ENCODE measurements at places on chromosomes 16 and 17. TPM values are rescaled to one million over a fixed set of nuclear protein-coding genes. Genes with fewer than 3 reads are reported as not detected.

CBX4 gene
- 16.5 TPM for total RNA-seq

RND2 gene
- total RNA-seq = 0.18 TPM

TMEM106A gene
- total RNA-seq = 4.7 TPM

EFNB3 gene
- 0.87 TPM for total RNA-seq

SLC16A6 gene
- 2.8 TPM for total RNA-seq

LGALS9B gene
- total RNA-seq = not detected

OR4D2 gene
- not detected for total RNA-seq

C16orf95 gene
- total RNA-seq = 1.6 TPM

CHRNE gene
- total RNA-seq = 0.76 TPM

DNA sequence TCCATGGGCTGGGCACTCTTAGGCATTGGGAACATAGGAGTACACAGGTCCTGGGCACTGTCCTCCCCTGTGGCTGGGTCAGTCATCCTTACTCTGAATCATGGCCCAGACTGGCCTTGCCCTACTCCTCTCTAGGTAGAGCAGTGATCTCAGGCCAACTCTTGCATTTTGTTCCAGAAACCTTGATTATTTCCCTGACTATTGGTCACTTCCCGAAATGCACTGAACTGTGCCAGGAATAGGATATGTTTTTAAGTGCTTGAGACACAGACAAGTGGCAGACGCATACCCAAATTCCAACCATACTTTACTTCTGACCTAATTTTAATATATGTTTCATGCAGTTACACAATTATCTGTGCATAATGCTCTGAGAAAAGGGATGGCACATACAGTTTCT lies 10.3 kb downstream of the KRABD2 start:
- DNase-seq = no peak

DNA sequence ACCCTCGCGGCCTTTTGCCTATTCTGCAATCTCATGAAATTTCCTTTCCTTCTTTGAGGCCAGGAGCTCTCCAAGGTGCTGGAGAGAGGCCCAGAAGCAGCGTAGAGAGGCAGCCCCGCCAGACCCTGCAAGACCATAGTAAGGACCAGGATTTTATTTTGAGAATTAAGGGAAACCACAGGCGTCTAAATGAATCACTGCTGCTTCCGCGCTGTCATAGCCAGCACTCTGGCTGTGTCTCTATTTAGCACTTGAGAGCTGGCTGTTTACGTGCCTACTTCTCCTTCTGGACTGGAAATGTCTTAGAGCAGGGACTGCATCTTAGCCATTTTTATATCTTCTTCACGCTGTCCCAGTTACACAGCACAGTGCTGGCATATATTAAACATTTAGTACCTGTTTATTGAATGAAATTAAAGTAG lies 37.6 kb upstream of the PIRT start:
- DNase-seq = no peak

- no peak for DNase-seq
These were observed 8.5 kb upstream of the SSTR2 start for GRCh38 chr17:73156166-73156840.

- no peak for DNase-seq
These were observed 28.1 kb upstream of the BEAN1 start for GRCh38 chr16:66399031-66399430.

GRCh38 chr17:55242476-55242875 lies 22.3 kb upstream of the HLF start:
- no peak for DNase-seq

DNA sequence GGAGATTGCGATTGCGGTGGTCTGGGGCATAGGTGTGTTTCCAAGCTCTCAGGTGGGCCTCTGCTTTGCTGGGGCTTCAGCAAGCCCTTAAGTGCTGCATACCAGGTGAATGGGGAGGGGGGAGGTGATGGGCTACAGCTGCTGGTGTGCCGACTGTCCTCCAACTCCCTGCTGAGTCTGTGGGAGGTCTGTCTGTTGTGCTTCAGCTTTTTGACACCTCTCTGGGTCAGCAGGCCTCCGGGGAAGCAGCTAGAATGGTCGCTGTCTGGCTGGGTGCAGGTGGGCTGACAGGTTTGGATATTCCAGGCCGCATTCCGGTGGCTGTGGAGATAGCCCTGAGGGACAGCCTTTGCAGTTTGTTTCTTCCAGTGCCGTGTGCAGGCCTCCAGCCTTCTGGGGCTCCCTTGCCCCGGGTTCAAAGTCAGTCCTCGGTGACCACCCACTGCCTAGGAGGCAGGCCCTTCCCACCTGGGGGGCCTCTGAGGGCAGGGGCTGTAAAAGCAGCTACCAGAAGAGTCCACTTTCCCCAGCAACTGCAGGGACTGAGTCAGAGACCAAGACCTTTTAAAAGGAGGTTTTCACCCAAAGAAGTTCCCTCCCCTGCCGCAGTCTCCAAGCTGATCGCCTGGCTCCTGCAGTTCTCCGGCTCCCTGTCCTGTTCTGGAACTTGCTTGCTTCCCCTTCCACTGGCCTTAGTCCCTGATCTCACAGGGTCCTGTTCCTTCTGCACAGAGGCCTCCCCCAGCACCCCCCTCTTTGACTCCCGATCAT lies 2.0 kb upstream of the TTYH2 start:
- no peak for DNase-seq

DNA sequence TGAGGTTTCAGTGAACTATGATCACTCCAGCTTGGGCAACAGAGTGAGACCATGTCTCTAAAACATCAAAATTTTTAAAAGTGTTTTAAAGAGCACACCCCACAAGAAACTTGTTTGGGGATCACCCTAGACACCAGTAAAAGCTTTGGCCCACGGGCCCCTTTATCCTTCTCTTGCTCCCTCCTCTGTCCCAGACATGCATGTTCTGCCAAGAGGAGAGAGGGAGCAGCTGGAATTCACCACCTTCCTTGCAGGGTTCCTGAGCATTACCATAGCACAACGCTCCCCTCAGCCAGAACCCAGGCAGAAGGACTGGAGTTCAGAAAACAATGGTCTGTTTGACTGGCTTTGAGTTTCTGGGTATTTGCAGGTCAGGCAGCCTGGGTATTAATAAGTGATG lies 214.3 kb upstream of the CDH5 start:
- no peak for DNase-seq

- DNase-seq = no peak
These were observed 591.7 kb downstream of the MAF start for GRCh38 chr16:79008869-79009179.

DNA sequence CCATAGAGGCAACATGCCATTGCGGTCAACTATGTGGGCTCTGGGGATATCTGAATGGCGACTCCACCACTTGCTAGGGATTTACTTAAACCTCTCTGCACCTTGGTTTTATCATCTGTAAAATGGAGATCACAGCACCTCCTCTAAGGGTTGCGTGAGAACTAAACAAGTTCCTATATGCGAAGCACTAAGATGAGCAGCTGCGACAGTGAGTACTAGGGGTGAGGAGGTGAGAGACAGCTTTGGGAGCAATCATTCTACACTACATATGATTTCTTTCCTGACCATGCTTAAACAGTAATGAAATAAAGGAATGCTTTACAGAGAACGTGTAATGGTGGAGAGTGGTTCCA lies 61.4 kb downstream of the CREBBP start:
- DNase-seq = no peak

DNA sequence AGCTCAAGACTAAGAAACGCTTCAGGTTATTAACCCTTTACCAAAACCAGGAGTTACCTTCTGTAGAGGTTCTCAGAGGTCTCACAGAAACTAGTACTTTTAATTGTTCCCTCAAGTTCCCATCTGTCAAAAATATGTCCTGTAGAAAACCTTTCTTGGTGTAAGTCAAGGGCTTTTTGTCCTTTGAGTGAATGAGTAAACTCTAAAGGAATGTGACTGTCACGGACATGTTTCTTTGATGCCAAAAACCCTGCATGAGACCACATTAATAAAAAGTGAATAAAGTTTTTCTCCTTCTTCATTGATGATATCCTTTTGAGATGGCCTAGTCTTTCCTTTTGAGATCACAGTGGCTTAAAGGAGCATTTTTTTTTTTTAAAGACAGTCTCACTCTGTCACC lies 102.9 kb downstream of the NLK start:
- DNase-seq = no peak

- no peak for DNase-seq
These were observed 1417.0 kb upstream of the CDH8 start for GRCh38 chr16:63453261-63453660.

- no peak for DNase-seq
These were observed 95.0 kb downstream of the RAB11FIP4 start for GRCh38 chr17:31486351-31487062.

DNA sequence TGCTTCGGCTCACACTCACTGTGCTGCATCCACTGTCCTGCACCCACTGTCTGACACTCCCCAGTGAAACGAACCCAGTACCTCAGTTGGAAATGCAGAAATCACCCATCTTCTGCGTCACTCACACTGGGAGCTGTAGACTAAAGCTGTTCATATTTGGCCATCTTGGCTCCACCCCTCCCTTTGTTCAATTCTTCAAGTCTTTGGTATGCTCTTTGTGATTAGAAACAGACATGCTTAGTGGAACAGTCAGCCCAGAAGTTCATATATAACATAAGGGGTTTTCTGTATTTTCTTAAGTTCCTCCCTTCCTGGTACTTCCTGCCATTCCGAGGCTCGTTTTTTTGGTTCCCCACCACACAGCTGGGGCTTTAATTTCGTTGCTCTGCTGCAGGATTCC lies 398.5 kb upstream of the DYNLRB2 start:
- no peak for DNase-seq

- DNase-seq = no peak
These were observed 258.6 kb downstream of the NTN1 start for GRCh38 chr17:9279893-9280292.

DNA sequence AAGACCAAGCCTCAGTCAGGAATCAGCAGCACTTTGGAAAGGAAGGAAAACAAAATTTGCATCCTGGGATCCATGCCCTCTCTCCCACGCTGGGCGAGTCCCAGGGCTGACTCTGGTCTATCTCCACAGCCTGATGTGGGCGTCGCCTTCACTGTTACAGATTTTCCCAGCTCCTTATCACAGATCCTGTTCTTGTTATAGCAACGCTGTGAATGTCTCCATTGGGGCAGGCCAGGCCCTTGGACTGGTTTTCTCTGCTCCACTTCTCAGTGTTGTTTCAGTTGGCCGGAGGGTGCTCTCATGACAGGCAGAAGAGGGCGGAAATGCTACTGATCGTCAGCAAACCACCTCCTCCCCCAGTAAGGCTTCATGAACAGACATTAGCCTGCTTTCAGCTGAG lies 127.9 kb upstream of the CDH11 start:
- DNase-seq = no peak

DNA sequence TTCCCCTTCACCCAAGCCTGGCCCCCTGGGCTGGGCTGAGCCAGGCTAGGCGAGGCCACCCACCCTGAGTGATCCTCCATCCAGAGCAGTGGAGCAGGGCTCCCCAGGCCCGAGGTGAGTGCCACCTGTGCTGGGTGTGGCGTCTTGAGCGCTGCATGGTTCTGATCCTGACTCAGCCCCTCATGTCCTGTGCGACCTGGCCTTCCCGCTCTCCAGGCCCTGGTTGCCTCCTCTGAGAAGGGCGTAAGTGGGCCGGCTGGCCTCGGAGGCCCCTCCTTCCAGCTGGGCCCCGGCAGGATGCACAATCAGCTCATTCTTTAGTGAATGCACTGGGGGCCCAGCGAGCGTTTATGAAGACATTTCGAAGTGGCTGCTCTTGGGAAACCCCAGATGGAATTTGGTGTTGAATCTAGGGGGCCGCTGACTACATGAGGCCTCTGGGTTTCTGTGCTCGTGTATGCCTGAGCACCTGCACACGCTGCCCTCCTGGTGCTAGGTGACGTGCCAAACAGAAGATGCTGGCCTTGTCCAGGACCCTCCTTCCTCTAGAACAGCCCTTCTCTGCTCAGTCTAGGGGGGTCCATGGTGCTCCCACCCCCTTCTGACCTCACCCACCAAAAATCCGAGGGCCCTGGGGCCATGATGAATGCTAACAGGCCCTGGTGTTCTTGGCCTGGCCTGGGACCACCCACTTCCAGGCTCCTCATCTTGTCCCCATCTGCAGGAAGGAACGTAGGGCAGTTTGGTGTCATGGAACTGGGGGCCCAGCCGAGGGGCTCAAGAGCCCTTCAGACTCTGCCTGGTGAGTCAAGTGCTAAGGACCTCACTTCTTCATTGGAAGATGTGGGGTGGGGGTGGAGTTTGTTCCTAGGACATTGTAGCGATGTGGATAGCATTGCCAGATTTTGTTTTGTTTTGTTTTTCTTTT lies 3.6 kb upstream of the TMEM92 start:
- DNase-seq = no peak

GRCh38 chr17:77356109-77356689 lies 215.4 kb downstream of the SEC14L1 start:
- no peak for DNase-seq

GRCh38 chr16:68374961-68375660 lies 64.3 kb downstream of the PRMT7 start:
- DNase-seq = no peak

GRCh38 chr16:3564130-3564888 lies 12.9 kb downstream of the NLRC3 start:
- no peak for DNase-seq

DNA sequence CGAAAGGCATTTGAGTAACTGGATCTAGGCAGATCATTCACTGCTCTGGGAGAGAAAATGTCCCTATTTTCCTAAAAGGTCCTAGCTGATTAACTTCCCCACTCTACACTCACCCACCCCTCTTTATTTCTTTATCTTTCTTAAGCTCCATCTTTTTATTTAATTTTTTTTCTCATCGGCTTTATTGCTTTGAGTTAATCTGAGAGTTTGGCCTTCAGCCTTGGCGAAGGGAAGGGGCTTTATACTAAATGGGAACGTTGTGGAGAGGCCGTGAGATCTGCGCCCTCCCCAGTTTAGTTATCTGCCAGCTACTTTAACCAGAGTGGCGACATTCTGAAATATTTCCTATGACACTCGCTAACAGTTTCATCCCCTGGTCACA lies 882 bp upstream of the TOX3 start:
- no peak for DNase-seq

- DNase-seq = no peak
These were observed 140.9 kb downstream of the CCT6B start for GRCh38 chr17:34820248-34820801.

DNA sequence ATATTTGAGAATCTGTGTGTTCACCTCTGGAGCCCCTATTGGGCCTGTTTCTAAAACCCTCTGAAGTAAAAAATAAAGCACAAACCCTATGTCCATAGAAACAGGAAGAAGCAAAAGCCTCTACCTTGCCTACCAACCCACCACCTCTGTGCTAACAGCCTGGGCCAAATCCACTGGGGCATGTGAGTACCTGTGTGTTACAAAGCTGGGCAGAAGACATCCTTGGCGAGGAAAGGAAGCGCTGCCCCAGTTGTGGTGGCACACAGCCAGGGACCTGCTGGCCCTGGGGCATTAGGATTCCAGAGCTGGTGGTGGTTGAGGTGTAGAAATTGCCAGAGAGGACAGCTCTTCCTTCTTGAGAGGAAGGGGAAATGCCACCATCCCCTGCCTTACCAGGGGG lies 30.0 kb downstream of the MYO18A start:
- no peak for DNase-seq

DNA sequence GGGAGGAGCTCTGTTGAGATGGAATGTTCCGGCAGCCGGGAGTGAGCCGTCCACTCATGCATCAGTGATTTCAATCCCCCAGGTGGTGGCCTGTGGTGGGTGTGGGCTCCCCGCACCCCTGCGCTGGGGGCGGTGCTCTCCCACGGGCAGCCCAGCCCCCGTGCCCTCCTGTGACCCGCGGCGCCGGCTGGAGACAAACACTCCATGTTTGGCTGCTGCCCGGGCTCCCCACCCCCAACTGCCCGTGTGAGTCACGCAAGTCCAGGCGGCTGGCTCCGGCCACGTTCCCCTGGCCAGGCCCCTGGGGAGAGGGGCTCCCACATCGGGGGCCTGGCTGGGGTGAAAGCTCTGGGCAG lies 29.4 kb downstream of the CACNA1H start:
- no peak for DNase-seq

- DNase-seq = no peak
These were observed 49.3 kb downstream of the NSRP1 start for GRCh38 chr17:30165960-30166359.

All from glomerular endothelial cell (primary cell).